ENCODE measurements at places on chromosomes 12 and 14. TPM values are rescaled to one million over a fixed set of nuclear protein-coding genes. Genes with fewer than 3 reads are reported as not detected.

Gene HOXC5
- polyA plus RNA-seq = not detected

Gene GALNT16
- polyA plus RNA-seq = not detected

Gene CLEC9A
- polyA plus RNA-seq = not detected

Gene FAM90A1
- not detected for polyA plus RNA-seq

Gene DIO3
- polyA plus RNA-seq = not detected

Gene CLEC4D
- not detected for polyA plus RNA-seq

Gene ACOT6
- not detected for polyA plus RNA-seq

DNA sequence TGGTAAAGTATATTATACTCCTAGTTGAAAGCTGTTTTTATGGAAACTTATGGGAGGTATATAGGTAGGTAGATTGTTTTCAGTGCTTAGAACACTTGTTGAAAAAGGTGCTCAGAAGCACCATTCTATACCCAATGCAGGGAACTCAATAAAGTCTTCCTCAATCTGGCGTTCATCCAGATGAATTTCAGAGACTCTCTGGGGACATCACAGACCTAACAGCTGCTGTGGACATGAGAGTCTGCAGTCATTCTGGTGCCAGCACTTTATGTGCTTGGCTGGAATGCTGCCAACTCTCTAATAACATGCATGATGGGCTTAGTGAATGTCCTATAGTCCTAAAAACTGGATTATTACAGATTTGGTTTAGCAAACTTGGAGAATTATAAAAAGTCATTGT is 115.9 kb downstream of the NTN4 start:
- no peaks in the 10 kb centered on the region for H3K36me3 ChIP-seq
- H3K27me3 ChIP-seq = peaks cover 14% of the 10 kb centered on the region
- no peak overlapping the region for H3K4me3 ChIP-seq
- no peak for DNase-seq

DNA sequence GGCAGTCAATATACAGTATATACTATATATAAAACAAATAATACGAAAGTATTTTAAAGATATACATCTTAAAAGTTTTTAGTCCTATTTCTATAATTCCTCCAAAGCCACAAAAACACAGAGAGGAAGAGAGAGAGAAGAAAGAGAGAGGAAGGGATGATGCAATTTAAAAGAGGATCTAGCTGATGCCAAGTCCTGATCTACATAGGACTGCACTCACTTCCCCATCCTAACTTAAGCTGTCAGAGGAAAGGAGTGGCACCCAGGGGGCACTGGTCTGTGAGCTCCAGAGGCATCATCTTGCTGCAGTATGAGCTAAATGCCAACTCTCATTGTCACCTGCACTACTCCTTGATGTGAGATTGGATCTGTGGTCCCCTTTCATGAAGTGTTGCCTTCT is 95.8 kb downstream of the C12orf42 start:
- H3K27ac ChIP-seq = no peak overlapping the region
- peaks cover 17% of the 10 kb centered on the region for H3K36me3 ChIP-seq
- peaks cover 20% of the 10 kb centered on the region for H3K4me1 ChIP-seq
- H3K4me3 ChIP-seq = no peak overlapping the region

- H3K4me3 ChIP-seq = no peak overlapping the region
- peaks cover 8% of the 10 kb centered on the region for H3K36me3 ChIP-seq
- H3K4me1 ChIP-seq = no peaks in the 10 kb centered on the region
- H3K27me3 ChIP-seq = no peaks in the 10 kb centered on the region
- DNase-seq = peak; percentile 61
- H3K27ac ChIP-seq = no peak overlapping the region
These were observed 17.5 kb downstream of the RAD51B start for GRCh38 chr14:67837011-67837624.

GRCh38 chr12:88142610-88142991 is 494 bp downstream of the TMTC3 start:
- H3K4me1 ChIP-seq = peaks cover 33% of the 10 kb centered on the region
- peaks cover 3% of the 10 kb centered on the region for H3K36me3 ChIP-seq
- H3K4me3 ChIP-seq = peak overlapping the region; percentile 98

- peaks cover 30% of the 10 kb centered on the region for H3K36me3 ChIP-seq
- H3K27me3 ChIP-seq = no peaks in the 10 kb centered on the region
- H3K27ac ChIP-seq = no peak overlapping the region
- DNase-seq = no peak
- no peak overlapping the region for H3K4me3 ChIP-seq
These were observed 32.4 kb downstream of the PLXNC1 start for GRCh38 chr12:94180558-94181296.

DNA sequence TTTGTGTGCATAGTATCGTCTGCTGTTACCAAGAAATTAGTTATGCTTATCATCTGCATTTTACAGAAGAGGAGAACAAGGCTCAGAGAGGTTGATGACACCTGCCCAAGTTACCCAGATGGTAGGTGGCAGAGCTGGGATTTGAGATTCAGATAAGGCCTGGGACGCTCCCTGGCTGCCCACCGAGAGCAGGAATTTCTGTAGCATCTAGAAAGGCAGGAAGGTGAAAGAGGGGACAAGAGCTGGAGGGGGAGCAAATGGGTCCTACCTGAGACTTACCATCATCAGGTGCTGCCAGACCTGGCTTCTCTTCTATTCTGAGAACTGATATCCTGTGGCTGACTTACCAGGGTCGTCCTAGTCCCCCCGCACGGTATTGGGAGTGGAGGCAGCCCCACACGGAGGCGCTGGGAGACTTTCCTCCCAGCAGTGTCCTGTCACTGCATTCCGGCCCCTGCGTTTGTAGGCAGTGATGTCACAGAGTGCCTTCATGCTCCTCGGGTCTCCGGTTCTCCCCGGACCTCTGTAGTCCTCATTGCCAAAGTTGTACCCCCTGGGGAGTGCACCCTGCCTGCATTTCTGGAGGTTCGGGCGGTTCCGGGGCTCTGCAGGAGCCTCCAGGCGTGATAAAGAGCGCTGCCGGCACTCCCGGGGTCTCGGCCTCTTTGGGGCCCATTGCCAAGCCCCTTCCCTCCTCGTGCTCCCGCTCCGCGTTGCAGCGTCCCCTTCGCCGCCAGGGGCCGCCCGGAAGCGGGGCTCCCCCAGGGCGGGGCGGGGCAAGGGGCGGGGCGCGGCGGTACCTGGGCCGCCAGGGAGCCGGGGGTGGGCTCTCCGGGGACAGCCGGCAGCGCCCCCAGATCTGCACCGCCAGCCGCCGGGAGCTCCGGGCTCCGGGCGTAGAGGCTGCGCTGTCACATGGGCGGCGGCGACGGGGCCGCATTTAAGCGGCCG is at the start of gene CABP1:
TSS of gene CABP1 (plus strand) at position 856 of the 951 bp plus-strand sequence. CDS start at position 916, 60 bp downstream.
- H3K27me3 ChIP-seq = peaks cover 47% of the 10 kb centered on the region
- no peak within 1 kb of the TSS for H3K27ac ChIP-seq
- H3K4me3 ChIP-seq = peak within 1 kb of the TSS; percentile 83
- no peaks in the 10 kb centered on the region for H3K36me3 ChIP-seq
- peak; percentile 61 for DNase-seq

DNA sequence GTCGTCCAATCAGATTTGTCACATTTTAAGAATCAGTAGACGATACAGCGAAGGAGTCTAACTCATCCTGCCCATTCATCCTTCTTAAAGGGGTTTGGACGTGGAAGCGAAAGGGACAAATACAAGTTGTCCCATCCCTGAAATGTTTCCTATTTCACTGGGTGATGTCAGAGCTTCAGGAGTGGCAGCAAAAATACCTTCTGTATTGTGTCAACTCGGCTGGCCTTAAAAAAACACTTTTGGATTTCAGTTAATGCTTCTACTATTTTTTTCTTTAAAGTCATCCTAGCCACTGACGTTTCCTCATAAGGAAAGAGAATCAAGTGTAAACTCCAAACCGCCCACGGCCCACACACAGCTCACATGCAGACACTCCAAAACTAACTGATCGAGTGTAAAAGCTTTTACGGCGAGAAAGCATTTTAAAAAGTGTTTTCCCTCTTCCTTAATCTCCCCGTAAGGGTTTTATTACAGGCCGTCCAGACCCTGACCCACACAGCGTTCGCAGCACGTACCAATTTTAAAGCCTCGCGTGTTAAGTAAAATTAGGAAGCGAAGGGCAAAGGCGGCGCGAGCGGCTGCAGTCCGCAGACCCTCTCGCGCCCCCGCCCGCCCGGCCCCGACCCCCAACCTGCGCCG is 593 bp downstream of the CFL2 start:
- peaks cover 16% of the 10 kb centered on the region for H3K4me1 ChIP-seq
- no peaks in the 10 kb centered on the region for H3K36me3 ChIP-seq
- H3K4me3 ChIP-seq = peak overlapping the region; percentile 85
- no peak for DNase-seq
- peak overlapping the region; percentile 81 for H3K27ac ChIP-seq
- H3K27me3 ChIP-seq = peaks cover 6% of the 10 kb centered on the region

DNA sequence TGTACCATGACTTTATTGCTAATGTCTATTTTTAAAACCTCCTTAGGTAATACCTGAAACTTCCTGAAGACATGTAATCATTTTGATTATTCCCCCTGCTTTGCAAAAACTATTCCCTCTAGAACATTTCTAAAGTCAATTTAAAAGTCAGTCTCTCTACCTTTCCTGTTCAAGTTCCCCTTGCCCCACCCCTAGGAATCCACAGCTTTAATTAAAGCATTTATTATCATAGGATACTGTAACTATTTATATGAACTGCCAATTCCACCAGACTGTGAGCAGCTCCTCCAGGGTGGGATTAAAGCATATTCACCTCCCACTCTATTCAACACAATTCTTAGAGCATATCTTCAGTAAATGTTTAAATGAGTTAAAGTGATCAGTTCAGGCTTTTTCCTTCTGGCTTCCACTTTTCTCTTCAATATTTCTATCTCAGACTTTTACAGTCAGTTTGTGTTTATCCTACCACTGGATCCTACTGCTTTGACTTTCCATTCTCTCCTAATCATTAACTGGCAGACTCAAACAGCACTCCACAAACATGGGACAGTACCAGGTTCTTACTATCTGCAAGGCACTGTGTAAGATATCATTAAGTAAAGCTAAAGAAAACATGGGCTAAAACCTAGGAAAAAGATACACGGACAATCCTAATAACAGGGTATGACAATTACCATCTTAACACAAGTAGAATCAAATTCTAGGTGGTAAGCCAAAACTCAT is 39.1 kb downstream of the PTPN21 start:
- no peak overlapping the region for H3K27ac ChIP-seq
- H3K27me3 ChIP-seq = peaks cover 31% of the 10 kb centered on the region
- no peaks in the 10 kb centered on the region for H3K36me3 ChIP-seq
- H3K4me3 ChIP-seq = no peak overlapping the region
- DNase-seq = no peak
- H3K4me1 ChIP-seq = no peaks in the 10 kb centered on the region

DNA sequence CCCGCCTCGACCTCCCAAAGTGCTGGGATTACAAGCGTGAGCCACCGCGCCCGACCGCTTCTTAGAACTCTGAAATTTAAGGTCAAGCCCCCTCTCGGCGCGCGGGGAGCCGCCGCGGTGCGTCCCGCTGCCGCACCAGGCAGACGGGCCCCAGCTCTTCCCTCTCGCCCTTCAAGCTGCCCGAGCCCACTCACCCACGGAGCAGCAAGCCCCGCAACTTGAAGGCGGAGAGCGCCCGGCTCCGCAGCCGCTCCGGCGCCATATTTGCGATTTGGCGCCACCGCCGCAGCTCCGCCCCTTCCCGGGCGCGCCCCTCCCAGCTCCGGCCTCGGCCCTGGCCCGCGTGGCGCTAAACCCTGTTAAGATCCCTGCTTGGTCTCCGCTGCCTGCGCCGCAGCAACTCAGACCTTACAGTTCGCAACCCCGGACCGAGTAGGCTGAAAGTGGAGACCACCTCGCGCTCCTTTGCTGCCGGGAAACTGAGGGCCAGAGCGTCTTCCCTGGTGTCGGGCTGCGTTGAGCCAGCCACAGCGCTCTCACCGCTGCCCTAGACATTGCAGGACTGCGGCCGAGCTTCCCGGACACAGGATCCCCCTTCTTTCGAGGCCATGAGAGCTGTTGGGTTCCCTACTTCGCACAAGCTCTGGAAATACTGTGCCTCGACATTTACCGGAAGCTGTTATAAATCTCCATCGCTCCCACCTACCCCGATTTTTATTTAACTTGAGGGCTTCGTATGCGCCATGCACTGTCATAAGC is at the start of gene POLE2:
TSS of gene POLE2 (minus strand) at position 273 of the 759 bp plus-strand sequence. CDS start at position 262, 11 bp downstream.
- H3K27me3 ChIP-seq = no peaks in the 10 kb centered on the region
- DNase-seq = peak; percentile 72
- H3K4me1 ChIP-seq = peaks cover 33% of the 10 kb centered on the region
- H3K36me3 ChIP-seq = no peaks in the 10 kb centered on the region

- DNase-seq = no peak
- H3K4me1 ChIP-seq = no peaks in the 10 kb centered on the region
- H3K27ac ChIP-seq = no peak overlapping the region
- H3K36me3 ChIP-seq = no peaks in the 10 kb centered on the region
These were observed 131.6 kb downstream of the ADGRD1 start for GRCh38 chr12:131085125-131085815.

DNA sequence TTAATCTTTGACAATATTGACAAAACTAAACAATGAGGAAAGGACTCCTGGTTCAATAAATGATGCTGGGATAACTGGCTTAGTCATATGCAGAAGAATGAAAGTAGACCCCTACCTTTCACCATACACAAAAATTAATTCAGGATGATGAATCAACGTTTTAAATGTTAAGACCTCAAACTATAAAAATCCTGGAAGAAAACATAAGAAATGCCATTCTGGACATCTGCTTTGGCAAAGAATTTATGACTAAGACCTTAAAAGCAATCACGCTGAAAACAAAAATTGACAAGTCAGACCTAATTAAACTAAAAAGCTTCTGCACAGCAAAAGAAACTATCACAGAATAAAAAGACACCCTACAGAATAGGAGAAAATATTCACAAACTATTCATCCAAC is 97.4 kb downstream of the LMNTD1 start:
- no peaks in the 10 kb centered on the region for H3K36me3 ChIP-seq
- H3K4me1 ChIP-seq = peaks cover 12% of the 10 kb centered on the region
- no peak for DNase-seq
- no peak overlapping the region for H3K27ac ChIP-seq

GRCh38 chr12:19491863-19492262 is 52.6 kb downstream of the AEBP2 start:
- H3K27me3 ChIP-seq = no peaks in the 10 kb centered on the region
- peaks cover 7% of the 10 kb centered on the region for H3K36me3 ChIP-seq
- peaks cover 8% of the 10 kb centered on the region for H3K4me1 ChIP-seq
- peak overlapping the region; percentile 8 for H3K27ac ChIP-seq

- no peaks in the 10 kb centered on the region for H3K27me3 ChIP-seq
- no peak overlapping the region for H3K4me3 ChIP-seq
- H3K27ac ChIP-seq = no peak overlapping the region
- no peak for DNase-seq
These were observed 68.3 kb upstream of the AMN start for GRCh38 chr14:102854091-102854703.

- no peaks in the 10 kb centered on the region for H3K4me1 ChIP-seq
- no peak overlapping the region for H3K27ac ChIP-seq
These were observed 133.6 kb upstream of the NCOR2 start for GRCh38 chr12:124700810-124701592.

GRCh38 chr12:112418273-112418607 is 507 bp upstream of the PTPN11 start:
- no peaks in the 10 kb centered on the region for H3K27me3 ChIP-seq
- H3K4me3 ChIP-seq = peak overlapping the region; percentile 95
- no peak for DNase-seq
- peak overlapping the region; percentile 88 for H3K27ac ChIP-seq
- H3K36me3 ChIP-seq = no peaks in the 10 kb centered on the region

DNA sequence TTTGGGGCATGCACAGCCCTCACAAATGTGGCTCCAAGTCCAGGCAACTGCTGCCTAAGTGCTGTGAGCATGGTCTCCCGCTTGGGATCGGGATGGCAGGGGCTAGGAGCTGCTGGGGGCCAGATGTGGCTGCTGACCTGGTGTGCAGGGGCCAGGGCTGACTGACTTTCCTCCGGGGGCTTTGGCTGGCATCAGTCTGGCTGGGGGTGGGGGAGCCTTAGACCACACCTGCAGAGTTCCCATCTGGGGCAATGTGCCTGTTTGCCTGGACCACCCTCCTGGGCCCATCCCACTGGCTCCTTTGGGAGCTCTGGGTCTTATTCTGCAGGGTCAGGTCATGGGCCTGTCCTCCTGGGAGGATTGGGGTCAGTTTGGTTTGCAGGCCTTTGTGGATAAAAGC is 90.5 kb downstream of the TSPAN9 start:
- DNase-seq = no peak
- H3K4me1 ChIP-seq = no peaks in the 10 kb centered on the region
- no peaks in the 10 kb centered on the region for H3K36me3 ChIP-seq
- H3K27ac ChIP-seq = no peak overlapping the region
- peaks cover 41% of the 10 kb centered on the region for H3K27me3 ChIP-seq
- H3K4me3 ChIP-seq = no peak overlapping the region

Data from naive B cell (primary cell).